ENCODE measurements at places on chromosomes 1 and 21.

GRCh38 chr1:223330466-223330865 is 33.5 kb downstream of the SUSD4 start:
- DNase-seq: no peak

DNA sequence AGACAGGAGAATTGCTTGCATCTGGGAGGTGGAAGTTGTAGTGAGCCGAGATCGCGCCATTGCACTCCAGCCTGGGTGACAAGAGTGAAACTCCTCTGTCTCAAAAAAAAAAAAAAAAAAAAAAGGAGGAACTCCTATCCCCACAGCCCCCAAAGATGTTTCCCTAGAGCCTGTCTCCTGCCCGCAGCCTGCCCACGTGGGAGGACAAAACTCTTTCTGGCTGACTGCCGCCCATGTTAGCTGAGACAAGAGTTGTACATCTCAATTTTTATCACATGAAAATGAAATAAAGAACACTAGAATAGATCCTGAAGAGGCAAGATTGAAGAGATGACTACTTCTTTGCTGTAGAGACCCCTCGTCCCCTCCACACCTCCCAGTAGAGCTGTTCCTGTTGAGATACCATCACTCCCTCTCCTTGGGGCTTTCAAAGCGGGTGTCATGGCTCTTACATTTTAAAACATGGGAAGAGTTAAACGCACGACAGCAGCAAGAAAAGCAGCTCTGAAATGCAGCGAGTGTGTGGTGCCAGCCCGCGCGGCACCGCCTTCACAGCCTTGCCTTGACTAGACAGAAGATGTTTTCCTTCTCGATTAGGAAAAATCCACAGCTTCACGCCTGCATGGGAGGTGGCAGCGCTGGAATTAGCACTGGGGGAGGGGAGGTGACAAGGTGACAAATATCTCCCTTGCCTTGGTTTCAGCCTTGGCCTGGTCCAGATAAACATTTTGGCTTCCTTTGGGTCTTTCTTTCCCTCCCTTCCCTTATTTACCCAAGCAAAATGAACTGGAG is 253.4 kb upstream of the CSF3R start:
- no peak for DNase-seq

DNA sequence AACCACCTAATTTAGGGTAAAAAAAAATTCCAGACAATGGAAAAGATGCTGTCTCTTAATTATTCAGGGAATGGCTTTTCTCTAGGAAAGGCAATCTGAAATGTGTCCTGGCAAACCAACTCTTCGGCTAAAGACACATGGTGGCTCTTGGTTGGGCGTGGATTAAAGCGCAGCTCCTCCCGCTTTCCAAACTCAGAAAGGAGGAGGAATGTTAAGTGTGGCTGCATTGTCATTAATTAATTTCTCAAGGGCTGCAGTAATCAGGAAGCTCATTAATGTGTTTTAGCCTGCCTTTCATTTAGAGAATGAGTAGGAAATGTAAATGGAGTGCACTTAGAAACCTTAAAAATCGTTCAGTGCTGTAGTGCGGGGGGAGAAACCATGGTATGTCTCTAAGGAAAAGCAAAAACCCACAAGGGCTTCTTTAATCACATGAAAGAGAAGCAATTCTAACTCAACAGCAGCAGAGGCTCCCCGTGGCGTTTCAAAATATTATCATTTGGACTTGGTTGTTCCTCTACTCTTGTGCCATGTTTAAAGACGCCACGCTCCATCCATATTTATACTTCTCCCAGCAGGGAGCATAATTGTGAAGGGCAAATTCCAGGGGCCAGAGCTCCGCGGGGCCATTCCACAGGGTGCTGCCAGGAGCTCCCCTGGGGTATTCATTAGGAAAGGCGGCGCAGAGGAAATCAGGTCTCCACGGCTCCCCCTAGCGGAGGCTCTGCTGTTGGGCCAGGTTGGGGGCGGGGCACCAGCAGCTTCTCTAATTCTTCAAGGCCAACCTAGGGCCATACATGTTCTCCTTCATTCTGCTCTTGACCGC is 91.9 kb upstream of the SSX2IP start:
- DNase-seq: peak; percentile 96

- no peak for DNase-seq
These were observed 31.4 kb upstream of the PKP1 start for GRCh38 chr1:201251851-201252430.

GRCh38 chr1:1116701-1117468 is 996 bp upstream of the C1orf159 start:
- DNase-seq: peak; percentile 43

DNA sequence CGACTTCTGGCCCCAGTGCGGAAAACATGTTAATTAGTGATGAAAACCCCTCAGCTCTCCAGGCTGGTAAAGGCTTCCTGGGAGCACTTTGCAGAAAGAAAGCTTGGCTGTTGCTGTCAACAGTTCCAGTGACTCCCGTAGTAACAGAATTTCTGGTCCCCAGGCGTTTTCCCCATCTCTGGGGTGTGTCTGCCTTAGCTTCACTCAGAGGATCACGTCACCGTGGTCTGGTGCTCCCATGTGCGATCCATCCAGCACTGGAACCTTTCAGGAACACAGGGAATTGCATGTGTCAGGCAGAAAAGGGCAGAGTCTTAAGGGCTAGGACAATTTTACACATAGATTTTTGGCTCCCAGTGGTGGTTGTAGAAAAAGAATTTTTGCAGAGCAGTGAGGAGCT is 470.4 kb upstream of the USP24 start:
- DNase-seq: peak; percentile 15

DNA sequence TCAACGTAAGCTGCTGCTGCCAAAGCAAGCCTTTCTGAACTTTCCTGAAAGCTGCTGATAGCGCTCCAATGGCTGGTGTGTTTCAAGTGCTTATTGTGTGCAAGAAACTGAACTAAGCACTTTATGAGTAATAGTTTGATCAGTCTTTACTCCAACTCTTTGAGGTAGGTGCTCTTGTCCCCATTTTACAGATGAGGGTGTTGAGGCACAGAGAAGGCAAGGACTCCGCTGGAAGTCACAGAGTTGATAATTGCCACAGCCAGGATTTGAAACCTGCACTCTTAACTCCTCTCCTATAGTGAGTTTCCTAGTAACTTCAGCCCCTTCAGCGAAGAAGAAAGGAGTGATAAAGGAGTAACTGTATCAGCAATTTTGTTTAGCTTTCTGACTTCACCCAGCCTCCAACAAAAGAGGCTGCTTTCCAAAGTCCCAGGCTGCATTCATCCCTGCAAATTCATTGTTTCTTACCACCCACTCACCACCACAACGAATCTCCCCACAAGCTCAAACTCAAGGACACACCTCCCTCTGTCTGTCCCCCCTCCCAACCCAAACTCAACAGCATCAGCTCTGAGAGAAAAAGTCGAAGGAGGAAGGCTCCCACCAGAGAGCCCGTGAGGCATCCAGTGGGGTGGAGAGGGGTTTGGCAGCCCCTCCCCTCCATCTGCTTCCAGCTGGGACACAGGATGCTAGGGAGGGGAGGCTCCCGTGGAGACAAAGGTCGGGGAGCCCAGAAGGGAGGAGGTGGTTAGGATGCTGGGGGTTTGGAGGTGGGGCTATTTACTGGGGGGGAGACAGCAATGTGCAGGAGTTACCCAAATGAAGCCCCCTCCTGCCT is 139.6 kb downstream of the NAV1 start:
- no peak for DNase-seq

GRCh38 chr1:158716335-158716734 is 4.2 kb downstream of the OR6K3 start:
- DNase-seq: no peak

DNA sequence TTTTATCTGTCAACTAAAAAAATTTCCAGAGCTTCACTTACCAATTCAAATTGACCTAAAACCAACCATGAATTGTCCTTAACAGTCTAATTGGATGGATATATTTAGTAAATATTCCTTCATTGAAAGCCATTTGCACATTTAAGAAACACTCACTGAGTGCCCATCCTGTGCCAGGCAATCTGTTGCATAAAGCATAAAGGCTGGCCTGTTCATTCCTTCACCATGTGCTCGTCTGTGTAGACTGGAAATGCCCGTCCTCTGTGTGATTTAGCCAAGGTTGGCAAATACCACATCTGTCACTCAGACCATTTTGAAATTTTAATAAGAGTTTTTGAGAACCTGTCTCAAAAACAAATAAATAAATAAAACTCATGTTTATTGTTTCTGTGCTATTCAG is 57.1 kb downstream of the ZNF684 start:
- no peak for DNase-seq

- DNase-seq: no peak
These were observed 142.8 kb upstream of the COA6 start for GRCh38 chr1:234230414-234230862.

GRCh38 chr1:156766298-156767100 is 836 bp upstream of the PRCC start:
- DNase-seq: peak; percentile 42

- DNase-seq: no peak
These were observed 4.2 kb downstream of the TOR1AIP2 start for GRCh38 chr1:179873438-179873851.

DNA sequence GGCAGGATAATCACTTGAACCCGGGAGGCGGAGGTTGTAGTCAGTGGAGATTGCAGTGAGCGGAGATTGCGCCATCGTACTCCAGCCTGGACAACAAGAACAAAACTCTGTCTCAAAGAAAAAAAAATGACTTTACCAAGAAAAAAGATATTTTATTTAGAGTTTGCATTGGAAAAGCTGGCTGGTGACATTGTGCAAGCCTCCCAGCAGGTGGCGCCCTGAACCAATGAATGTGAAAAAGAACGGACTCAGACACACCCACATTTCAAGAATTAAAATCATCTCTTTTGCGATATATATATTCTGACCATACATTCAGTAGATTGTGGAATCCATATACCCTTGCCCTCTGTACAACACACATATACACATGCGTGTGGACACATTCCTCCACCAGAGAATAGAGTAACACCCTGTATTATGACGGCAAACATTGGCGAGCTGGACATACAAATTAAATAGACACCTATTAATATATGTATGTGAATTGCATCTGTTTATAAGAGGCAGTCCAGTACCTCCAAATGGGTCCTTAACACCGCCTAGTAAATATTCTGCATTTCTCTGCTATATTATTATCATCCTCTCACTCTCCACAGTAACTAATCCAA is 39.0 kb upstream of the CADM3 start:
- peak; percentile 50 for DNase-seq

- DNase-seq: no peak
These were observed 47.3 kb upstream of the LYPLAL1 start for GRCh38 chr1:219126377-219126776.

- no peak for DNase-seq
These were observed 977 bp downstream of the TRAF3IP3 start for GRCh38 chr1:209756615-209757445.

DNA sequence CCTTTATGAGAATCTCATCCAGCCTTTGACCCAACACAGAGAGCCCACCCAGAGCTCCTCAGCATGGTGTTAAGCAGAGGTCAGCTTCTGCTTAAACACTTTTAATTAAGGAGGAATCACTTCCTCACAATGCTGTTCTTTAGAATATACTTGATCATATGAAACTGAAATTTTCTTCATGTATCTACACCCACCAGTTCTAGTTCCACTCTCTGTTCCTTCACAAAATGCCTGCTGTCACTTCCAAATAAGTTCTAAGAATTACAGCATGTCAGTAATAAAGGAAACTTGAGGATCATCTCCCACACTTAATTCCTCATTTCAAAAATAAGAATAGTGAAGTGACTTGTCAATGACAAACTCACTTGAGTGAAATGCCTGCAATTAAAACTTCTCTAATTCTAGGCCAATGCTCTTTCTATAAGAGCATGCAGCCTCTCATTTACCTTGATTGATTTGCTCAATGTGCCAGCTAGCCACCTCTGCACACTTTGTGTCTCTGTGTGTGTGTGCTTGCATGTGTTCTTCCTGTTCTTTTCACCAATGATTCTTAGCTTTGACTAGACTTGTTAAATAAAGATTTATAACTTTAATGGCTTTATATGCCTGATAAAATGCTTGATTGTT is 356.3 kb downstream of the PLPP3 start:
- DNase-seq: no peak

GRCh38 chr1:61588736-61589672 is 135.9 kb downstream of the TM2D1 start:
- peak; percentile 51 for DNase-seq

GRCh38 chr1:59249396-59250137 is 47.3 kb upstream of the FGGY start:
- DNase-seq: no peak

DNA sequence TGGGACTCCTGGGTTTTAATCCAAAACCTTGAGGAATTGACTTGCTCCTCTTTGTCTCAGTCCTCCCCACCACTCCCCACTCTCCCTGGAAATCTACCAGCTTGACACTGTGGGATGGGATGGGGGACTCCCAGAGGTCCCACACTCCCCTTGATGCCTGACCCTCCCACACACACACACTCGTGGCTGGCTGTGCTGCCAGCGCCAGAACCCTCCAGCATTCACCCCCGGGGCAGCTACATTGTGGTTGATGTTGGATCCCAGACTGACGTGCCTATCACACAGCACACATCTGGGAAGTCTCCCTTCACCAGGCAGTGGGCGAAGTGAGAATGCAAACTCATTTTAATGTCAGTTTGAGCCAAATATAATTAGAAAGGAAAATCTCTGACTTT is 10.0 kb downstream of the KIRREL1 start:
- no peak for DNase-seq

DNA sequence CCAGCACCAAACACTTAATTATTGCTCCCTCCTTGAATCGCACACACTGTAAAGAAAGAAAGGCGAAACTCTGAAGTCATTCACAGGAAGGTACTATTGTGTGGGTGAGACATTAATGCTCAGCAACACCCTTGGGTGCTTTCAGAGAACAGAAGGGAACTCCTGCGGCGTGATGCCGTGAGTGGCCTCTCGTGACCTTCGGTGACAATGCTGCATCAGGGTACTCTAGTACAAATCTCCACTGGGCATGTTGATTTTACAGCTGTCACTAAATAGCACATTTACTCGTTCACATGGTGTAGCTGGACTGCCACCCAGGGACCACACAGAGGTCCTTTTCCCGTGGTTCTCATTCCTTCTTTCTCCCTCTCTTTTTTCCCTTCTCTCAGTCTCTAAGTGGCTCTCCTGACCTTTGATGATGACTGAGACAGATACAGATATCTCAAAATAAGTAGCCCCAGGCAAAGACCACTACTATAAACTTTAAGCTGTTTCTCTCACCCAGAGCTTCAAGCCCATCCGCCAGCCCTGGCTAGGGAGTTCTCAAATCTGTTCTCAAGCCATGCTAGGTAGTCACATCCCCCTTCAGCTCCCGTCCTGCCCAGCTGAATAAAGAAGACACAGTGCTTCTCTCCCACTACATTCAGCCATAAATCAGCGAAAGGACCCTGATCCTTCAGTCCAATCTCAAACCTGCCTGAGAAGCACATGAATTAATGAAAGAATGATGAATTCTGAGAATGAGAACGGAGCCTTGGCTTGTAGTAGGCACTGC is 223.4 kb upstream of the FMN2 start:
- no peak for DNase-seq

GRCh38 chr1:154970631-154971340 is at the start of gene SHC1:
Gene SHC1 (minus strand): TSS chr1:154970747. CDS start chr1:154970526, 221 bp downstream.
- DNase-seq: peak; percentile 60

- no peak for DNase-seq
These were observed 90.8 kb upstream of the AJAP1 start for GRCh38 chr1:4563586-4563985.

DNA sequence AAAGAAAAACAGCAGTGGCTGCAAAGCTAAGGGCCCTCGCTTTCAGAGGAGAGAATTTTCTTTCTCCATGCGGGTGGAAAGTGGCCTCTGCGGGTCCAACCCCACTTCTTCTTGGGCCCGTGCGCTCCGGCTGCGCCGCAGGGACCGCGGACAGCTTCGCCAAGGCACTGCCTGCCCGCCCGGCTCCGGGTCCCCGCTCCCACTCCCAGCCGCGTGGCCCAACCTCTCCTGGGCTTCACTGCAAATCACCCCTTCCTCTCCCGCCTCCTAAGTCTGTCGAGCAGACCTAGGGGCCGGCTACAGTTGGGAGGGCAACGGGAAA is 1.0 kb upstream of the RUNX3 start:
- no peak for DNase-seq

- no peak for DNase-seq
These were observed 529.2 kb downstream of the USP25 start for GRCh38 chr21:16258844-16259611.

Data from trophoblast cell (in vitro differentiated cells and primary cell).